Uterus (tissue), 4 donors: ENCODE measurements at places on chromosomes 12 and 14. TPM values are rescaled to one million over a fixed set of nuclear protein-coding genes. Genes with fewer than 3 reads are reported as not detected.

DNA sequence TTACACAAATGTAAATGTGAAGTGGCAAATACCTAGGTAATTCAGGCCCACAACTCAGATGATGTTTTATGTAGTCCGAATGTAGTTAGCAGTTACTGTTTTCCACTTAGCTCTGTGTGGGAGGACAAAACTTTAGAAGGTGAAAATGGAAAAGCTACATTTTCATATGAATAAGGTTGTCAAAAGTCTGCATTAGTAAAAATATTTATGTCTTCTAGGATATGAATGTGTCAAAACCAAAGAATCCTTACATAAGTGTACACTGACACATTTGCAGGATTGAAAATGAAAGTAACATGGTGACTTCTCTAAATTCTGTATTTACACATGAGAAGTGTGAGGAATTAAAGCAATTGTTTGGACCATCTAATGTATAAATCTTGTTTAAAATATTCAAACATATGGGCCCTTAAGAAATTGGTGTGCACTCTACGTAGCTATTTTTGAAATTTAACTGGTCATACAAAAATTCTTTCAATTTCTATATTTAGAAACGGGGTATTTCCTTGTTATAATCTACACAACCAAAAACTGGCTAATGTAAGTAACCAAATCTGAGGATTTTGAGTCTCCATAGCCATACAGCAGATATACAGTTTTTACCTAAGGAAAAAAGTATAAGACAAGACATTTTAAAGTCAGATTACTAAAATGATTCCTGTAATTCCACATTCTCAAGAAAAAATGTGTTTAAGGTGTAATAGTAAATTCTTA is 5.4 kb downstream of the CDKN1B start:
- peaks cover 8% of the 10 kb centered on the region for H3K4me1 ChIP-seq
- DNase-seq: no peak
- peak overlapping the region; percentile 100 for H3K27ac ChIP-seq

DNA sequence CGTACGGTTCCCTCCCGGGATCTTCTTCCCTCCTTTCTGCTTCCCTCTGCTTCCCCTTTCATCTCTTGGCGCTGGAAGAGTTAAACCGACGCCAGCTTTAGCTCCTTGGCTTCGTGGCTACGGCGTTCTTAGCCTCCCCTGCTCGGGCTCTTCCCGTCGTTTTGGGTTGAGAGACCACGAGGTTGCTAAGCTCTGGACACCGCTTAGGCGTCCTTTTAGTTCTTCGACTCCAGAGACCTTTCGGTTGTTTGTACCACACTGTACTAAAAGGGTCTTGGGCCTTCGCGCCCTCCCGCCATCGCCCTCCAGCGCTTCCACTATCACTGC is 545 bp downstream of the CPSF2 start:
- DNase-seq: peak; percentile 20
- H3K36me3 ChIP-seq: no peaks in the 10 kb centered on the region
- peak overlapping the region; percentile 95 for H3K27ac ChIP-seq

DNA sequence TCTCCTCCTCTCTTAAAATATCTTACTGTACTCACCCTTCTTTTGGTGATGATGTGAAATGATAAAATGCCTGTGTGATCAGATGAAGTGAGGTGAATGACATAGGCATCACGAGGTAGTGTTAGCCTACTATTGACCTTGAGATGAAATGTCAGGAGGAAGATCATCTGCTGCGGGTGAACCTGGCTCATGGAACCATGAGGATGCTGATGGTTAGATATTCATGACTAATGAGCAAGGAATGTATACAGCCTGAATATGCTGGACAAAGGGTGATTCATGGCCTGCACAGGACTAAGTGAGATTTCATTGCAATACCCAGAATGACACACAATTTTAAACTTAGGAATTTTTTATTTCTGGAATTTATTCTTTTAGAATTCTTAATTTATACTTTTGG is 89.6 kb downstream of the DAAM1 start:
- peaks cover 22% of the 10 kb centered on the region for H3K4me1 ChIP-seq
- H3K27ac ChIP-seq: peak overlapping the region; percentile 48
- no peaks in the 10 kb centered on the region for H3K27me3 ChIP-seq
- no peaks in the 10 kb centered on the region for H3K36me3 ChIP-seq

GRCh38 chr12:82625523-82625922 is 61.2 kb upstream of the TMTC2 start:
- no peak overlapping the region for H3K4me3 ChIP-seq
- DNase-seq: no peak
- no peak overlapping the region for H3K27ac ChIP-seq
- no peaks in the 10 kb centered on the region for H3K27me3 ChIP-seq
- H3K4me1 ChIP-seq: no peaks in the 10 kb centered on the region
- no peaks in the 10 kb centered on the region for H3K36me3 ChIP-seq

DNA sequence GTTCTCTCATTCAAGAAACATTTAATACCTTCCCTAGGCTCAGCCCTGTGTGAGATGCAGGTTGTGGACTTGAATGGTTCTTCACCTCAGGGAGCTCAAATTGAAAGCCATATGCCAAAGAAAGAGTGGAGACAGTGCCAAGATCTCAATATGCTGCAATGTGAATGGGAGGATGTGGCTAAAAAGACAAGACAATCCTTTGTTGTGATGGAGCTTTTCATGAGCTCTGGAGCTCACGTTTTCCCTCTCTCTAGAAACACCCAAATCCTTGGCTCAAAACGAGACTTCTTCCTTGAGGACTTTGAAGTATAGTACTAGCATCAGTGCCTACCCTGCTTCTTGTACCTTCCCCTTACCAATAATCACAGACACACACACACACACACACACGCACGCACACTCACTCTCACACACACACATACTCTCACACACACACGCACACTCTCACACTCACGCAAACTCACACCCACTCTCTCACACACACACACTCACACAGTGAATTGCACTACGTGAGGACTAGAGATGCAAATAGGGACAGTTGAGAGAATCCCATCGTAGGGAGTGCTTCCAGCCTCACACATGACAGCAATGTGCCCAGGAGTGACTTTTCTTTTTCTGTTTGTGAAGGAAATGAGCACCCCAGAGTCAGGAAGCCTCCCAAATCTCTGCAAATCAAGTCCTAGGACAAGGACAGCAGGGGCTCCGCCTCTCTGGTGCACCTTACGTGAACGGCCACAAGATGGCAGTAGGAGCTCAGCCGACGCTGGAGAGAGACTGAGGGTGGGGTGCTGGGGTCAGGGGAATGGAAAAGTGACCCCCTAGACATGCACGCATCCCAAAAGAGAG is 231.4 kb downstream of the PCNX1 start:
- no peaks in the 10 kb centered on the region for H3K27me3 ChIP-seq
- H3K4me3 ChIP-seq: no peak overlapping the region
- H3K4me1 ChIP-seq: no peaks in the 10 kb centered on the region
- H3K27ac ChIP-seq: no peak overlapping the region

DNA sequence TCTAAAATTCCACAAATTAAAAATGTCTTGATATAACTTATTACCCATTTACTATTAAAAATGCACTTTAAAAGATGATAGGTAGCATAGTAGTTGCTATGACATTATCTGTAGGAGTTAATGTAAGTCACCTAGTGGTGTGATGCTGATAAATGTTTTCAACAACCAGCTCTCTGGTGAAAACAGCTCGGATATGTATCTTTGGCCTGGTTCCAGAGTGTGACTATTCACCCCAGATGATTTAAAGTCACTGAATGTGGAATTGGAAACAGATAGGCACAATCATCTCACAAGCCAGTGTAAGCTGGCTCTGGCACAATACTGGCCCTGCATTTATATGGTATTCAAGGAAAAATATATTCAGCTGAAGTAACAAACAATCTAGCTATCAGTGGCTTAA is 9.2 kb upstream of the CCDC196 start:
- no peaks in the 10 kb centered on the region for H3K36me3 ChIP-seq
- no peaks in the 10 kb centered on the region for H3K4me1 ChIP-seq
- no peak for DNase-seq
- no peak overlapping the region for H3K27ac ChIP-seq
- H3K4me3 ChIP-seq: no peak overlapping the region
- H3K27me3 ChIP-seq: no peaks in the 10 kb centered on the region

- H3K4me3 ChIP-seq: no peak overlapping the region
- H3K27me3 ChIP-seq: no peaks in the 10 kb centered on the region
- DNase-seq: no peak
- H3K27ac ChIP-seq: no peak overlapping the region
- H3K36me3 ChIP-seq: no peaks in the 10 kb centered on the region
- H3K4me1 ChIP-seq: no peaks in the 10 kb centered on the region
These were observed 267.3 kb upstream of the SYT10 start for GRCh38 chr12:33706927-33707326.

DNA sequence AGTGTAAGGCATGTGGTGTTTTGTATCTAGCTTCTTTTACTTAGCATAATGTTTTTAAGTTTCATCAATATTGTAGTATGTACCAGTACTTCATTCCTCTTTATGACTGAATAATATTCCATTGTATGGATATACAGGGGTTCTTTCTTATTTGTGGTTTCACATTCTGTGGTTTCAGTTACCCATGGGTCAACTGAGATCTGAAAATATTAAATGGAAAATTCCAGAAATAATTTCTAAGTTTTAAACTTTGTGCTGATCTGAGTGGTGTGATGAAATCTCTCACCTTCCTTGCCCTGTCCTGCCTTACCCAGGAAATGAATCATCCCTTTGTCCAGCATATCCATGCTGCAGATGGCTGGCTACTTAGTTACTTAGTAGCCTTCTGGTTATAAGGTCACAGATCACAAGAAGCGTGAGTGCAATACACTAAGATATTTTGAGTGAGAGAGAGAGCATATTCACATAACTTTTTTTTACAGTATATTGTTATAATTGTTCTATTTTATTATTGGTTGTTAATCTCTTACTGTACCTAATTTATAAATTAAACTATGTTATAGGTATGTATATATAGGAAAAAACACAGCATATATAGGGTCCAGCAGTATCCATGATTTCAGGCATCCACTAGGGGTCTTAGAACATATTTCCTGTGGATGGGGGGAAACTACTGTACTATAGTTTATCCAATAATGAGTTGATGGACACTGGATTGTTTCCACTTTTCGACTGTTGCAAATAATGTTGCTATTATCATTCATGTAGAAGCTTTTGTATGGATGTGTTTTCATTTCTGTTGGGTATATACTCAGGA is 59.6 kb upstream of the LRTM2 start:
- H3K4me3 ChIP-seq: no peak overlapping the region
- DNase-seq: no peak
- H3K4me1 ChIP-seq: no peaks in the 10 kb centered on the region
- no peak overlapping the region for H3K27ac ChIP-seq
- H3K27me3 ChIP-seq: no peaks in the 10 kb centered on the region

- no peaks in the 10 kb centered on the region for H3K36me3 ChIP-seq
- no peak for DNase-seq
- no peak overlapping the region for H3K27ac ChIP-seq
- no peaks in the 10 kb centered on the region for H3K27me3 ChIP-seq
These were observed 117.9 kb downstream of the SCAF11 start for GRCh38 chr12:45872446-45872845.

DNA sequence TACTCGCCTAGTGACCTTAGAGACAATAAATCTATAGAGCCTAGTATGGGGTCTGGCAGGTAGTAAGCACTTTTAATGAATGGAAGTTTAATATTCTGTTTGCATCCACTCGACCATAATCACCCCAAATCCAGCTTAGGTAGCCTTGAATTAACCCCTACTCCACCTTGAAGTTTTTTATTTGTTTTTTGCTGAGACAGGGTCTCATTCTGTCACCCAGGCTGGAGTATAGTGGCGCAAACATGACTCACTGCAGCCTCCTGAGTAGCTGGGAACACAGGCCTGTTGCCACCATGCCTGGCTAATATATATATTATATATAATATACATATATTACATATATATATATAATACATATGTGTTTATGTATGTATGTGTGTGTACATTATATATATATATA is 38.8 kb downstream of the MDM2 start:
- H3K27me3 ChIP-seq: no peaks in the 10 kb centered on the region
- H3K27ac ChIP-seq: no peak overlapping the region
- no peaks in the 10 kb centered on the region for H3K4me1 ChIP-seq
- DNase-seq: no peak

DNA sequence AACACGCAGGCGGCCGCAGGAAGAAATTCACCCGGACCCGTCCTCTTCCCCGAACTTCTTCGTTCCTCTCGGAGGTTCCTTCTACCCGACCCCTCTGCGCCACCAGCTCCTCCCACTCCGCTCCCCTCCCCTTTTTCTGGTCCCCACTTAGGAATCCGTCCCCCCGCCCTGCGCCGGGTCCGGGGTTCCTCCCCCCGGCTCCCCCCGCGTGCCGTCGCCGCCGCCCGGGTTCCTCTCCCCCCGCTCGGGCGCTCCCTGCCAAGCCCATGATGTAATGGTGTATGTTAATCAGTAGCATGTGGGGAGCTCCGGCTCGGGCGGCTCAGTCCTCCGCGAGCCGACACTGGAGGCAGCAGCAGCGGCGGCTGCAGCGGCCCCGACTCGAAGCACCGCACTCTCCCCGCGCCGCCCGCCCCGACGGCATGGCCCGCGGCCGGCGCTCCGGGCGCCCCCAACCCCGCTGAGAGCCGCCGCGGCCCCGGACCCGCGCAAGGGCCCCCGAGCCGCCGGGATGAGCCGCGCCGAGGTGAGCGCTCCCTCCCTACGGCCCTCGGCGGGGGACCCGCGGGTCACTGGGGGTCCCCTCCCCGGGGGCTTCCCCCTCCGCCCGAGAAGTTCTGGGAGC is 1.0 kb upstream of the SAMD4A start:
- H3K27ac ChIP-seq: peak overlapping the region; percentile 100
- peak; percentile 97 for DNase-seq
- H3K4me3 ChIP-seq: peak overlapping the region; percentile 71
- H3K36me3 ChIP-seq: no peaks in the 10 kb centered on the region
- no peaks in the 10 kb centered on the region for H3K27me3 ChIP-seq

GRCh38 chr12:65960820-65961189 is 136.5 kb downstream of the HMGA2 start:
- no peaks in the 10 kb centered on the region for H3K4me1 ChIP-seq
- H3K36me3 ChIP-seq: no peaks in the 10 kb centered on the region
- DNase-seq: no peak
- H3K27me3 ChIP-seq: no peaks in the 10 kb centered on the region
- no peak overlapping the region for H3K4me3 ChIP-seq

PIK3C2G gene
- total RNA-seq: not detected

RPGRIP1 gene
- total RNA-seq: 0.14 TPM

RFX4 gene
- not detected for total RNA-seq

CACNA1C gene
- total RNA-seq: 121 TPM

HPD gene
- total RNA-seq: 1.9 TPM

PLEKHD1 gene
- not detected for total RNA-seq

NTS gene
- total RNA-seq: not detected
